CD8-positive, alpha-beta T cell (primary cell): ENCODE measurements at places on chromosomes 6 and 20.

DNA sequence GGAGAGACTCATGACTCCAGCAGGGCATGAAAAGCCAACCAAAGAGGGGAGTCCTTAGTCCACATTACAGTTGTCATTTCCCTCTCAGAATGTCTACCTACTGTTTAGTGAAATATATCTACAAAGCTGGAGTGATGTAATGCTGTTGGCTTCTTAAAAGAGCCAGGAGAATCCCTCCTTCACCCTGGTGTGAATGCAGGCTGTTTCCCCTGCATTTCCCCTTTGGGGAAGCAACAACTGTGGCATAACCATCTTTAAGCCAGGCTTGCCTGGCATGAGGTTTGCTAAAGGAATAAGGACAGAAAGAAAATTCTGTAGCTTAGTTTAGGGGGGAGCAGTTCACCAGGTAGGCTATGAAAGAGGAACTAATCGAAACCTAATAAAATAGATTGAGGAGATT lies 129.5 kb downstream of the CRYBG1 start:
- DNase-seq: no peak

GRCh38 chr6:129733290-129733689 lies 23.3 kb upstream of the ARHGAP18 start:
- DNase-seq: no peak

GRCh38 chr20:63172726-63173125 lies 43.2 kb downstream of the YTHDF1 start:
- no peak for DNase-seq

- DNase-seq: no peak
These were observed 116.0 kb downstream of the LRRC1 start for GRCh38 chr6:53910834-53911233.

DNA sequence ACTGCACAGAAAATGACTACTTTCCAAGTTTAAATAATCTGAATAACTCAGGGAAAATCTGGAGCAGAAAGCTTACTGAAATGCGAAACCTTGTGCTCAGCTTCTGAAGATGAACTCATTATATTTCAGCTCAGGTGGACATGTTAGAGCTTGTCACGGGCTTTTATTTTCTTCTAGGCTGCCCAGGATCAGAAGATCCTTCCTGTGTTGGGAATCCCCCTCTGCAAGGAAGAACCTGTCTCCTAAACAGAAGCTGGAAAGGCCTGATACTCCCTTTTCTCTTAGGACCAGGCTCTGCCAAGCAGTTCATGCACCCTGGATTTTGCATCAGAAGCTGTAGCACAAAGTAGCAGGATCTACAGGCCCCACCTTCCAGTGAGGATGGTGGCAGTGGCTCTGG lies 5.1 kb upstream of the SLC2A12 start:
- no peak for DNase-seq

DNA sequence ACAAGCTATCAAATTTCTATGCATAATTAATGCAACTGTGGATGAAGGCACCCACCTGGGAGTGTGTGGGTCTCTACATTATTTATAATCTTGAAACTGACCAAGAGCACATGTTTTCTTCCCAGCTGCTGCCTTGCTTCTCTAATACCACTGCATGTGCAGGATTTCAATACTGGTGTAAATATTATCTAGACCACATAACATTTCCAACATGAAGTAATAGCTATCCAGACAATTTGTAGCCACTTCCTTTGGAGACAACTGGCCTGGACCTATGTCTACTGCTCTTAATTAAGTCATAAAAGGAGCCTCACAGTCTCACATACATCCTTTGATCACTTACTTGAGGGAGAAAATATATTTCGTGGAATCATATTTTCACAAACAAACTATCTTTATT lies 180.7 kb downstream of the HIVEP2 start:
- no peak for DNase-seq

GRCh38 chr6:123888771-123889513 lies 85.3 kb downstream of the NKAIN2 start:
- no peak for DNase-seq

GRCh38 chr6:30700340-30700739 lies 9.6 kb upstream of the NRM start:
- no peak for DNase-seq

GRCh38 chr20:3223994-3224680 lies 14.8 kb downstream of the ITPA start:
- no peak for DNase-seq

DNA sequence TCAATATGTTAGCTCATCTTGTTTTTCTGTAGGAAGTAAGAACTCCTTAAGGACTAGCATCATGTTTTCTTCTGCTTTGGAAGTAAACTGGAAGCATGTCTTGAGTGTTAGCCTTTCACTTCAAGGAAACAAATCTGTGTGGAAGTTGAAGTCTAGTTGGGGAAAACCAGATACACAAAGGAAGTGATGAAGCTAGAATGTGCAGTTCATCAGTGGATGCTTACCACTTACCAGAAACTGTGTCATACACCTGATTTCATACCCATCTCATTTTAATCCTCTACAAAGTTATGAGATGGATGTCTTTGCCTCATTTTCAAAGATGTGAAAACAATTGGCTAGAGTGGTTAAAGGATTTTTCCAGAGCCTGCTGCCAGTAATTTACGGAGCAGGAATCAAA lies 75.8 kb downstream of the TMEM170B start:
- no peak for DNase-seq

DNA sequence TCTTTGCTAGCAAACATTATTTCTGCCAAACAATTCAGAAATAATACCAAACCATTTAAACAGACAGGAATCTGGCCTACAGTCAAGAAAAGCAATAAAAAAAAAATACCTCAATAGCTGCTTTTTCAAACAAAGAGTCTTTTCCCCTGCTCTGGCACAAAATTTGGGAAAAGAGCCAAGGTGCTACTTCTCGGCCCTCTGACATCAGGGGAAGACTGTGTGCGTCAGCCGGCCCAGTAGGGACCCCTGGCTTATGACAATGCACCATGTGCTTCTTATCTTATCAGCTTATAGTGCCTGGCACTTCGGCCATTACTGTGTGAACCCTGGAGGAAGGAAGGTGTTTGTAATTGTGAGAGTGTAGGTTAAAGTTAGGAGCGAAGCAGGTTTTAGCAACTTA lies 89.4 kb downstream of the PDE10A start:
- no peak for DNase-seq

DNA sequence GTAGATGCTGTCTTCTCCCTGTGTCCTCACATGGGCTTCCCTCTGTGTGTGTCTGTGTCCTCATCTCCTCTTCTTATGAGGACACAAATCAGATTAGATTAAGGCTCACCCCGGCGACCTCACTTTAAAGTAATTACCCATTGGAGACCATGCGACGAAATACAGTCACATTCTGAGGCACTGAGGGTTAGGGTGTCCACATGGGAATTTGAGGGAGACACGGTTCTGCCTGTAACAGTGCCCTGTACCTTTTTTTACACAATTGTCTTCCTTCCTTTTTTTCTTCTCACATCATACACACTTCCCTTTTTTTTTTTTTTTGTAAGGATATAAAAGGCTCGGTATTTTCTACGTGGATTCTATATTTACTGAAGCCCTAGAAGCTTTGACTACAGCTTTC lies 48.9 kb downstream of the DEK start:
- no peak for DNase-seq

- no peak for DNase-seq
These were observed 283.9 kb upstream of the SUPT3H start for GRCh38 chr6:45661661-45662060.

- DNase-seq: no peak
These were observed 105.7 kb downstream of the RNASET2 start for GRCh38 chr6:166850677-166851076.

- DNase-seq: no peak
These were observed 493.1 kb upstream of the FLRT3 start for GRCh38 chr20:14830466-14830865.

DNA sequence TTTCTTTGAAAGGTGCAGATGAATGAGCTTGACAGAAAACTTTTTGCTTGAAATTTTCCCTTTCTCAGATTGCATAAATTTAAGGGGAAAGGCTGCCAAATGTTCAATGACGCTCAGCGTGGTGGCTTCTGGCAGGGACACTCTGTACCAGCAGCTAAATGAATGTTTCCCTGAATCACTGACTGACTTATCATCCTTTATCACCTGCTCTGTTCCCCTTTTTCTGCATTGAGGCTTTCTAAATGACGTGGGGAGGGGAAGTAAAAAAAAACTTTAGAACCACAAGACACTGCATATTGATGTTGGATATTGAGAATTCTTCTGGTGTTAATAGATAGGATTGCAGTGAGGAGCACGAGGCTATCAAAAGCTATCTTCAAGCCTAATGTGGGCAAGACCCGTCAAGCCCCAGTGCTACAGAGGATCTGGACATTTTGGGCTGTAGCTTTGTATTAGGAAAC lies 46.9 kb upstream of the ENPP5 start:
- DNase-seq: no peak

- no peak for DNase-seq
These were observed 64.1 kb downstream of the LRRC1 start for GRCh38 chr6:53858913-53859312.

DNA sequence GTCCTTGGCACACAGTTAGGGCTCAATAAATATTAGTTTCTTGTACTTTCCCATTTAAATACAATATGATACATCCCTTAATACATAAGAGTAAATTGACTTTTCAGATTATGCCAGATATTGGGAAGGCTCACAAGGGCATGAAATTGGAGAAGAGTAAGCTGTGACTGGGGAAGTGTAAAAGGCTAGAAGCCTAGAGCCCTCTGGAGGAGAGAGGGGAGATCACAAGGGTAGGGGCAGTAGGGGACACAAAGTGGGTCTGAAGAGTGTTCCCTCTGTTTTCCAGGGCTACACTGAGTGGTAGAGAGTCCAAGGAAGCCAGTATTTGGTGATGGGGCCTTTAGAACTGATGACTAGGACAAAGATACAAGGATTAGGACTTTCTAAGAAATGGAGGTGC lies 562.9 kb upstream of the CHD6 start:
- DNase-seq: no peak

DNA sequence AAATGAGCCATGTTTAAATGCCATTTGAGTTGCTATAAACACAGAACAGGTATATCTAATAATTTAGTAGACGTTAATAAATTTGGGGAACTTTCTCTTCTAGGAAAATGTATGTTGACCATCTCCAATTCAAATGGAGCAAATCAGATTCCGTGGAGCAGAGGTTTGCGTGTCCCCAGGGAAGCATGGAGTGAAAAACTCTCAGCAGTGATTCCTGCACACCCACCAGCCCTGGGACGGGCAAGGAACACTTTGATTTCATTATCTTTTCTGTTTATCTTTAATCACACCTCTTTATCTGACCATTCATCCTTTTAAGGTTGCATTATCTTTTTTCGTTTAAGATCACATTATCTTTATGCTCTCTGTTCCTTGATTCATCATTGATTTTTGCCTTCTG lies 95.0 kb downstream of the RNASET2 start:
- DNase-seq: no peak

DNA sequence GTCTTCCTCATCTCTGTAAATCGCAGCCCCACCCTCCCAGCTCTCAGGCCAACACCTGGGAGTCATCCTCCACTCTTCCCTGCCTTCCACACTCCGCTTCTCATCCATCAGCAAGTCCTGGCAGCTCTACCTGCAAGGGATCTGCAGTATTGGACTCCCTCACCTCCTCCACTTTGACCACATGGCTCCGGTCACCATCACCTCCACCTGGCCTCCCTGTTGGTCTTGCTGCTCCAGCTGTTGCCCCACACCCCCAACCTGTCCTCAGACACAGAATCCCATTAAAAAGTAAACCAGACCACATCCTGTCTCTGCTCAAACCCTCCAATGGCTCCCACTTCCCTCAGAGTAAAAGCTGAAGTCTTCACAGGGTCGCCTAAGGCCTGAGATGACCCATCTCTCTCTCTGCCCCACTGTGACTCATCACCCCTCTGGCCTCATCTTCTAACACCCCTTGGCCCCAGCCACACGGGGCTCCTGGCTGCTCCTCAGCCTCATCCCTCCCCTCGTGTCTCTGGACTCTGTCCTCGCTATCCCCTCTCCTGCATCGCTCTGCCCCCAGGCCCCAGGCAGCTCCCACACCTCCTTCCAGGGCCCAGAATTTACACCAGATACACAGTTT lies 185.1 kb upstream of the SULF2 start:
- no peak for DNase-seq

DNA sequence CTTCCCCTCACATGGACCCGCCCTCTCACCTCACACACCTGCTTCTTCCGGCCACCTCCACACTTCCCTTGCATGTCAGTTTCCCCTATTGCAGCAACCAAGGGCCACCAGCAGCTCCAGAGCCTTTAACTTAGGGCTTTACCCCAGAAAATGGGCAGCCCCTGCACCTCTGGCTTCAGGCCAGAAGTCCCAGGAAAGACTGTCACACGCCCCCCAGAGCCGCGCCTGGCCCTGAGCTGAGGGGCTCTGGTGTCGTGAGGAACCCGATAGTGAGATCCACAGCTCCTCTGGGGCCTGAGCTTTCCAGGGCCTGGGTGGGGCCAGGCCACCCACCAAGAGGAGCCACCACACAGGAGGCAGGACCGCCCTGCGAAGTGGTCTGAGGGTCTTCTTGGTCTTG lies 182.4 kb downstream of the DLL1 start:
- DNase-seq: peak; percentile 4

DNA sequence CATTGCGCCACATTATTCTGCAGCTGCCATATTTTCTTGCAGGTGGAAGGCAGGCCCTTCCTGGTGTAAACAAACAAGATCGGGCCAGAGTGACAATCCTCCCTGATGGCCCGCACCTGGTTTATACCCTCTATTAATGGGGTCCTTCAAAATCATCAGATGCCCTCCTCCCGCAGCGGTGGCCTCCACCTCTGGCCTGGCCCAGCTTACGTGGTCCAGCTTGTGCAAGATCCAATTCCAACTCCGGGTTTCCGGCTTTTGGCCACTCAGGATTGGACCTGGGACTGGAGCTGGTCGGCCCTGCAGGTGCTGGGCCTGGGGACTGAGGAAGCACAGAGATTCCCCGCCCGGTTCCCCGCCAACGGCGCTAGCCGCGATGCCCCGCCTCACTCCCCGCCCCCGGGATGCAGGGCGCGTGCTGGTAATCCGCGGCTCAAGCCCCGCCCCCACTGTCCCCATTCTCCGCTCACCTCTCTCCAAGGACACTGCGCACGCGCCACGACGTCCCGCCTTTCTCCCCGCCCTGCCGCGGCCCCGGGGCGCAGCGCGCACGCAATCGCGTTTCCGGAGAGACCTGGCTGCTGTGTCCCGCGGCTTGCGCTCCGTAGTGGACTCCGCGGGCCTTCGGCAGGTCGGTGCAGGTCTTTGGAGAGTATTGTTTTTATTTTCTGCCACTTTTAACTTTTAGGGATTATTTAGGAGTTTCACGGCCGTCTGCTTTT lies at the start of gene TMEM14B:
TMEM14B (plus strand) TSS at position 555 of the 722 bp plus-strand sequence. CDS start 1,441 bp downstream, outside the sequence.
- peak; percentile 99 for DNase-seq

DNA sequence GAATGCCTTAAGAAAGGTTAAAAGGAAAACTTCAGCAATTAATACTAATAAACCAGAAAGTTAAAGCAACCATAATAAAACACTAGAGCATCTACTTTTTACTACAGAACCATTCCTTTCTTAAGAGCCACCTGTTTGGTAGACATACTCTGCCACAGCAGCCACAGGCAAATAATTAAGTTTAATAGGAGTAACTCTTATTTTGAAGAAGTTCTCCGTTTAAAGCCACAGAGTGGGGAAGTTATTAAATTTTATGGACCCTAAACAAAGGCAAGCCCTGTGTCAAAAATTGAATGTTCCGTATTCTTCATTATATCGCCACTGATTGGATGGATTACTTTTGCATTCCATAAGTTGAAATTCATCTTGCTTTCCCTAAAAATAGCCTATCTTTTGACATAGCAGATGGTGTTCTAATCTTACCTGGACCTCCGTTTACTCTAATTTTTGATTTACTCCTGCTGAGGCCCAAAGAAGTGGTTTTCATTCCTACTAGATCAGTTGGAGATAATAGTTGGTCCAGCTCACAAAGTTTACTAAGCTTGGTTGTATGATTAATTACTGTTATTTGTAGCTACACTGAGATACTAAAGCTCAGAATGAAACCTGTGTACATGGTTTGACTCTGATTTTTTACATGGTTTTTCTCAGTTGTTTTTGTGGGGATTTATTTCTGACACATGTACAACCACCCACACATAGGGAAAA lies 140.4 kb upstream of the SUPT3H start:
- DNase-seq: no peak
